ENCODE measurements at places on chromosomes 2 and 18. TPM values are rescaled to one million over a fixed set of nuclear protein-coding genes. Genes with fewer than 3 reads are reported as not detected.

CLEC4F gene
- 0.17 TPM for total RNA-seq

KCNG2 gene
- total RNA-seq, result 0.15 TPM

RTP5 gene
- not detected for total RNA-seq

SIX3 gene
- not detected for total RNA-seq

FMNL2 gene
- total RNA-seq, result 9.4 TPM

SERPINB4 gene
- not detected for total RNA-seq

MC5R gene
- not detected for total RNA-seq

EPB41L3 gene
- total RNA-seq, result 23.7 TPM

PAIP2B gene
- total RNA-seq, result 28.0 TPM

LDAH gene
- total RNA-seq, result 6.9 TPM

ADRA2B gene
- 0.11 TPM for total RNA-seq

TUBA4B gene
- total RNA-seq, result not detected

TNS1 gene
- 513 TPM for total RNA-seq

ZC3H15 gene
- total RNA-seq, result 37.8 TPM

DCDC2C gene
- total RNA-seq, result not detected

APLF gene
- total RNA-seq, result 6.6 TPM

SRSF7 gene
- 68.2 TPM for total RNA-seq

GCFC2 gene
- total RNA-seq, result 16.1 TPM

RFX8 gene
- 0.71 TPM for total RNA-seq

AQP12A gene
- total RNA-seq, result not detected

ZNF521 gene
- total RNA-seq, result 38.8 TPM

EFHD1 gene
- total RNA-seq, result 14.4 TPM

EPHA4 gene
- total RNA-seq, result 106 TPM

ICOS gene
- 0.09 TPM for total RNA-seq

C2orf78 gene
- total RNA-seq, result not detected

CRYGD gene
- total RNA-seq, result not detected

AOX1 gene
- total RNA-seq, result 19.8 TPM

ZNF892 gene
- total RNA-seq, result 2.8 TPM

GAL3ST2 gene
- total RNA-seq, result 0.23 TPM

ELOA2 gene
- not detected for total RNA-seq

WBP1 gene
- total RNA-seq, result 56.6 TPM

FNDC4 gene
- total RNA-seq, result 5.4 TPM

UGT1A4 gene
- total RNA-seq, result not detected

ERBB4 gene
- total RNA-seq, result 38.8 TPM

TMEM163 gene
- 6.8 TPM for total RNA-seq

SERPINB12 gene
- not detected for total RNA-seq

TTN gene
- total RNA-seq, result 1,828 TPM

GMPPA gene
- 25.1 TPM for total RNA-seq

CXCR1 gene
- total RNA-seq, result 0.82 TPM
